ENCODE measurements at places on chromosomes 5 and 9.
A peak's percentile ranks its signal among the peaks of the same experiment; 100 is the strongest.

- DNase-seq, result no peak
Measured at GRCh38 chr5:89353837-89354551, 471.0 kb upstream of the MEF2C start.

DNA sequence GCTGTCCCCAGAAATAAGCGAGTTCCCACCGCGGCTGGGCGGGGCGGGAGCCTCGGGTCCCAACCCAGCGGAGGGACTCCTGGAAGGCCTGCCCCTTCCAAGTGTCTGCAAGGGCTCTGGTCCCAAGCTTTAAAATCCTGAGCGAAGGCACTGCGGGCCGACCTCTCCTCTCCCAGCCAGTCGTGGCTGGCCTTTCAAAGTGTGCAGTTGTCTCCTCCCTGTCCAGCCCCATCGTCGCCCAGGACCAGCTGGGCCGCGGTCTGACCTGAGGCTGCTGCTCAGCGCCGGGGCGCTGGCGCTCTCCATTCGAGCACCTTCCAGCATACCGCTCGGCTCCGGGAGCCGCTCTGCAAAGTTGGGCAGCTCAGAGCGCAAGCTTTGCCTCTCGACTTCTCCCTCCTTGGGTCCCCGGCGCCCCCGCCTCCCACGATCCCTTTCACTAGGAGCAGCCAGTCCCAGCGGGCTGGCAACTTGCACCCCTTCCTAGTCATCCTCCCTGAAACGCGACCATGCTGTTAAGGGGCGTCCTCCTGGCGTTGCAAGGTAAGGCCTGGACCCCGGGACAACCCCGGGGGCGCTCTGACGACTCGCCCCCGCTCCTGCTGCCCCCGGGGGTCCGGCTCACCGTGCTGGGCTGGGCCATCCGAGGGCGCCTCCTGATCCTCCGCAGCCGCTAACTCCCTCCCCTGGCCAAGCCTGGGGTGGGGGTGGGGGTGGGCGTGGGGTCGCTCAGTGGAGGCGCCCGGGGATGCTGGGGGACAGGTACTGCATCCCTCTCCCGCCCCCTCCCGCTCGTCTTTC lies at the start of gene MAMDC2:
Gene MAMDC2, plus strand, starts transcription at position 160 of the 801 bp plus-strand sequence. Its CDS starts 350 bp downstream, at position 510.
- peak; percentile 57 for DNase-seq

DNA sequence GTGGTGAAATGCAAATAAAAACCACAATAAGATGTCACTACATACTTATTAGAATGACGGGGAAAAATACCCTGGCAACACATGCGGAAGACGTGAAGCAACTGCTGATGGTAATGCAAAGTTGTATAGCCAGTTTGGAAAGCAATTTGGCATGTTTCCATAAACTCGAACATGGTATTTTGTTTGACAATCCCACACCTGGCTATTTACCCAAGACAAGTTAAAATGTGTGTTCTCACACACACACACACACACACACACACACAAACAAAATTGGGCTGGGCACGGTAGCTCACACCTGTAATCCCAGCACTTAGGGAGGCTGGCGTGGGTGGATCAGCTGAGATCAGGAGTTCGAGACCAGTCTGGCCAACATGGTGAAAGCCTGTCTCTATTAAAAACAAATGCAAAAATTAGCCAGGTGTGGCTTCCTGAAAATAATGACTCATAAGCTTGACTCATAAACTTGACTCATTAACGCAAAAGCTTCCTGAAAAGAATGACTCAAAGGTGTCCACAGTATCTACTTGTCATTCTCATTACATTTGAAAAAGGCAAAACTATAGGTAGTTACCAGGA lies 456.5 kb downstream of the CDH18 start:
- DNase-seq, result peak; percentile 75

- no peak for DNase-seq
Measured at GRCh38 chr5:117551236-117551635, 976.6 kb upstream of the SEMA6A start.

DNA sequence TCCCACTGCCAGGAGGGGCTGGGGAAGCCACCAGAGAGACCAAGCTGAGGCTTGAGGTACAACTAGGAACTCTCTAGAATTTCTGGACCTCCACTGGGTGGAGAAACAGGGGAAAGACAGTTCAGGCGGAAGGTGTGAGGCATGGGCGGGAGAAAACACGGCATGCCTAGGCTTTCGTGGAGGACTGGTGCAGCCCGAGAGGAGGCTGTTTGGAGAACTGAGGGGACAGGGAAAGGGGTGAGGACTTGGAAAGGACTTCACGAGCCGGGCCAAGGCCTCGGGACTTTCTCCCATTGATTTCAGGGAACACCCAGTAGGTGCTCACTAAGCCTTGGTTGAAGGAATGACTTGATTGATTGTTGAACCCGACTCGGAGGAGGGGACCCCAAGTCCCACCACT lies 9.5 kb upstream of the ADGRD2 start:
- DNase-seq, result no peak

GRCh38 chr9:75505654-75506053 lies 384.8 kb upstream of the PCSK5 start:
- DNase-seq, result no peak
